ENCODE measurements at places on chromosomes 2 and 18.

DNA sequence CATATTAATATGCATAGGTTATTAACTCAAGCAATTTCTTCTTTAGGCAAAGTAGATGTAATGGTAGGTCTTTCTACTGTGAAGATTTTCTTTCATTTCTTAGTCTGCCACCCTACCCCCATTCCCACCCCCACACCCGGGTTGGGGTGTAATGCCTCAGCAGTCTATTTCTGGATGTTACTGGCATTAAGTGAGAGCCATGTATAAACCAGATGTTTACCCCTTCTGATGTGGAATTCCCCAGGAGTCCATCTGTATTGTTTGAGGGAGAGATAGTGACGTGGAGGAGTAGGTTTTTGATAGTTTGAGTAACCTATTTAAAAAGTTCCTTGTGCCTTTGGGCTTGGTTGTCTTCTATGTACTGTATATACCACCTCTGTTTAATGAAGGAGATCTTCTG, 11.8 kb downstream of the TDRD15 start:
- no peak for DNase-seq

- DNase-seq, result no peak
These were observed 1.2 kb downstream of the THAP4 start for GRCh38 chr2:241635756-241636155.

- DNase-seq, result no peak
These were observed 555.0 kb upstream of the TMEFF2 start for GRCh38 chr2:192749611-192750200.

DNA sequence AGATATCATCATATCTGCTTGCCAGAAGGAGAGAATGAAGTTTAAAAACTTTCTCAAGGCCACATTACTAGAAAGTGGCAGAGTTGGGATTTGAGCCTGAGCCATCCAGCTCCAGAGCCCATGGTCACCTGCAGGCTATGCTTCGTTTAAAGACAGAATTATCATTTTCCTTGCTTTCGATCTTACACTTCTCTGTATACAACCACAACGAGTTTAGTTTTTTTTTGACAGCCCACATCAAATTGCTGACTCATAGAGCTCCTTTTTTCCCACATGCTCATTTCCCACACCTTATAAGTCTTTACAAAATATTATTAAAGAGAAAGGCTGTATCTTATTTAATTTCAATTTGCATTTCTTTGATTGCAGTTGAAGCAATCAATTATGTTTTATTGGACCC, 6.5 kb downstream of the PLEK start:
- no peak for DNase-seq

DNA sequence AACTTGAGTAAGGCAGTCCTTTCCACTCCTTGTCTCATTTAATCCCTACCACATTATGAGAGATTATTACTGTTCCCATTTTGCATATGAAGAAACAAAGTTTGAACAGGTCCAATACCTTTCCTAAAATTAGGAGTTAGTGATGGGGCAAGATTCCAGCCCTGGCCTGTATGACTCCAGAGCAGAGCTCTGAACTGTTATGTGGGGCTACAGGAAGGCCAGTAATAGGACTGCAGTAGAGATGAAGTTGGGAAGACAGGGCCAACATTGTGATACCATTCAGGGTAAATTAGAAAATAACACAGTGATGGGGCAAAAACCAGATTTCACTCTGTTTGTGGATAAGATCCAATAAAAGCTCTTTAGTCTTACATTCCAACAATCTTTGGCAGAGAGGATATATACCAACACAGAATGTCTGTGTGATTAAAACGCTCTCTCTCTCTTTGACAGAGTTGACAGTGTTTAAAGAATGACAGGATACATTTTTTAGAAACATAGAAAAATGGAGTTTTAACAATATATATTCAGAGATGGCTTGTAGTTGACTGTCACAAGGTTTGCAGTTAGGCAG, 22.7 kb downstream of the KATNAL2 start:
- no peak for DNase-seq

- no peak for DNase-seq
These were observed 7.8 kb upstream of the WNT10A start for GRCh38 chr2:218872645-218873358.

DNA sequence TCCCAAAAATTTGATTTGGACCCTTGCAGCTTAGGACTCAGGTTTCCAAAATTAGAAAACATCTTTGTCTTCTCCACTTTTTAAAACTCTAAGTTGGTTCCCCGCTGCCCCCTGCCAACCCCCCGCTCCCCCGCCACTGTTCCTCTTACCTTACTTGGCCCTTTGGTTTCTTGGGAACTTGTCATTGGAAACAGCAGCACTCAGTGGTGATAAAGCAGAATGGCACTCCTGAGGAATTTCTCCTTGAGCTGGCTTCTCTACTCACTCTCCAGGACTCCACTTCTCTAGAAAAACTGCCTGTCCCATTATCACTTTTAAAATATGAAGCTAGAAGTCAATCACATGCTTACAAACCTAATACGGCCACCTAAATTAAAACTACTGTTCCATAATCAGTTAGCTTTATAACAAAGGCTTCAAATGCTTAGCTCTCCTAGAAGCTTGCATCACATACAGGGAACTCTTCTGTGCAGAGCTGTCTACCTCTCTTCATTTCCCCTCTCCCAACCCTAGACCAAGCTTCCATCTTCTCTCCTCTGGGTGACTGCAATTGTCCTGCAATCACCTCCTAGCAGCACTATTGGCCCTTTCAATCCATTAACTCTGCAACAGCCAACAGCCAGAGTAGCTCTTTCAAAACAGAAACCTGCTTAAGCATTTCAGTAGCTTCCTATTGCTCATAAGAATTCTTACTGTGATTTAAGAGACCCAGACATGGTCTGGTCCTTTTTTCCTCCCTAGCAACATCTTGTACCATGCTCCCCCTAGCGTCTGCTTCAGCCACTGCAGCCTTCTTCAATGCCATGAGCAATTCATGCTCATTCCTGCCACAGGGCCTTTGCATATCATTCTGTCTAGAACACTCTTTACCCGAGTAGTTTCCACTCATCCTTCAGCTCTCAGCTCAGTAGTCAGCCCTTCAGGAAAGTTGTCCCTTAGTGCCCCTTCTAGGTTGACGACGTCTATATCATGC, 15.2 kb upstream of the PLEKHM3 start:
- peak; percentile 14 for DNase-seq

DNA sequence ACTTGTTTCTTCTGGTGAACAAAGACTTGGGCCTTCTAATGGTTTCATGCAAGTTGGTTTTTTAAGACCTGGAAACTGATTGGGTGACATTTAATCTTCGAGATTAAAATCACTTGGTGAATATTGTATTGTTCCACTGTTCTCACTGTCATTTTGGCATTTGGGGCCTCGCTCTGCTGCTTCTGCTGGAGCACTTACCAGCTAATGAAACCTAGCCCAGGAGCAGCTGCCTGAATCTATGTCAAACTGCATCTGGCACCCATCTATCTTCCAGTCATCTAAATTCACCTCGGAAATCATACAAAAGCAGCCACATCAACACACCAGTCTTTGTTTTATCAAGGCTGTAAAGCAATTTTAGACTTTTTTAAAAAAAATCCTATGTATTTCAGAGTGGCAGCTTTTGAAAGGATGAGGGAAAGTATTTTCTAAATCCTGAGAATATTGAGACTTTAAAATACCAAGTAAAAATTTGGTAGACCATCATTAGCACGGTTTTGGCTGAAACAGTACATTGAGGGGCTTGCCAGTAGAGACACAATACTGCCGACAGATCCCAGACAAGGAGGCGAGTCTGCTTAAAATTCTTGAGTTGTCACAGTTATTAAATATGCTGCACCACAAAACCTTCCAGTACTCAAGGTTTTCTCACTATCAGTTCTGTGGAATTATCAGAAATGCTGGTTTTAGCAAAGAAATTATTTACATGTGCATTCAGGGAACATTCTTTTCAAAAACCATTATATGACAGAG, 26.1 kb upstream of the SERTAD2 start:
- DNase-seq, result no peak

- no peak for DNase-seq
These were observed 69.9 kb upstream of the PARD3B start for GRCh38 chr2:204475399-204475798.

DNA sequence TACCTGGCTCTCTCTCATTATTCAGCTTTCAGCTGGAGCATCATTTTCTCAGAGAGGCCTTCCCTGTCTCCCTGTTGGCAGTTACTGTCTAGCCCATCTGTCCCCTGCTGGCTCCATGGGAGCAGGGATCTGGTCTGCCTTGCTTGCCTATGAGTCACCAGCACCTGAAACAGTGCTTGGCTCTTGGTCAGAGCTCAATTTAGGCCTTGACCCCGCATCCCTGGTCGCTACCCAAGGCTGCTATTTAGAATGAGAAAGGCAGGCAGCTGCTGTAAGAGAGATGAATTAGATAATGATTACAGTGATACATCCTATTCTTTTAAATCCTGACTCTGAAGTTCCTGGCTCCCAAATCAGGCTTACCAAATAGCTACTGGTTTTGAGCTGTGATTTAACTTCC, 32.9 kb downstream of the KCNE4 start:
- no peak for DNase-seq

GRCh38 chr18:500632-501405, at the start of gene COLEC12:
Gene COLEC12 (minus strand): TSS chr18:500701. CDS start chr18:500514, 187 bp downstream.
- no peak for DNase-seq

GRCh38 chr2:2570871-2571270, 239.8 kb upstream of the MYT1L start:
- no peak for DNase-seq

DNA sequence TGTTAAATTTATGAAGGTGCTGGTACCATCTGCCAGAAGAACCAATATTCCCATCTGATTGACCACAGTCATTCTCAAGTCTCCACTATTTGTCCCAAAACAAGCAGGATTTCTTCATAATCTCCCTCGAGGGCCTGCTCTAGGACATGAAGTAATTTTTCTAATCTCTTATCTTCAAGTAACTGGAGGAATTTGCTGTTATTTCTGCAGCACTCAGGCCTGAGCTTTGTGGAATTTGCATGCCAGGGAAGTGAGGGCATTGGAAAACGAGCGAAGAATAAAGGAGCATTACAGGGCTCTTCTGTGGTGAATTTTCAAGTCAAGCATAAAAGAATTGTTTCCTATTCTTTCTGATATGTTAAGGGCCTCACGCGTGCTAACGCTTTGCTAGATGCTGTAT, 161.2 kb upstream of the EPAS1 start:
- no peak for DNase-seq

- DNase-seq, result no peak
These were observed 101.3 kb downstream of the LRP2 start for GRCh38 chr2:169260846-169261642.

GRCh38 chr2:61793389-61793836, 60.4 kb downstream of the FAM161A start:
- no peak for DNase-seq

- DNase-seq, result no peak
These were observed 167.4 kb upstream of the RAB6C start for GRCh38 chr2:129812071-129812470.

DNA sequence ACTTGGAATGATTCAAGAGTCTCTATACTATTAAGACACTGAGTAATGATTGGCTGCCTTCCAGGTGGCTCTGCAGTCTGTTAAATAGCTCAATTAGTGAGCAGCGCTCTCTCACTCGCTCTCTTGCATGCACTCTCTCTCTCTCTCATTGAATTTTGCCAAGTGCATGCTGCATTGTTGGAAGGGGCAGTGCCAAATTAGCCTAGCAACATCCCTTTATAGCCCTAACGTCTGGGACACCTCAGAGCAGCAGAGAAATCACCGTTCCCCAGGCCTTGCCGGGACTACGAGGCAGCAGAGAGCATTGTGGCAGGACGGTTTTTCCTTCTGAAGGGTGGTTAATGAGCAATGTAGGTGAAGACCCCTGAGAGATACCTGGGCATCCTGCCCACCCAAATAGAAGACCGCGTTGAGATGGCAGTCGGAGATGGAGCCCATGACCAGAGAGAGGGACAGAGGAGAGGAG, 447.6 kb upstream of the POU3F3 start:
- peak; percentile 49 for DNase-seq

GRCh38 chr2:180003559-180003958, 3.5 kb downstream of the CWC22 start:
- DNase-seq, result no peak

- no peak for DNase-seq
These were observed 40.5 kb upstream of the EMILIN2 start for GRCh38 chr18:2805970-2806943.

- no peak for DNase-seq
These were observed 766 bp downstream of the TMEM17 start for GRCh38 chr2:62505109-62505749.

- no peak for DNase-seq
These were observed 203.4 kb upstream of the TNP1 start for GRCh38 chr2:217063238-217063755.

DNA sequence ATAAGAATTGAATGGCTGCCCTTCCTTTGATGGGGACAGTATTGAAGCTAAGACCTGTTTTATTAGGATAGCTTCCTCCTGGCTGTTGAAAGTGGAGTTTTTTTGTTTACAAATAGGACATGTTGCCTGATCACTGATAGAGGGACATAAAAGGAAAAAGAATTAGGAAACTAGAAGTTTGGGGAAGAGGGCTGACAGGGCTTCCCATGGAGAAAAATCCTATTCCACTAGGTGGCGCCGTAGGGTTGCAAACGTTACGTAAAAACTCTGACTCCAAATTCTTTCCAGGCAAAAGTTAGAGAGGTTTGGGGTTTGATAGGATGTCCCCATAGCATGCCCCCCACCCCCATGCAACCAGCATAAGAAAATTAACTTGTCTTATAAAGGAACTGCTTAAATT, 11.1 kb upstream of the RBFA start:
- DNase-seq, result no peak

GRCh38 chr2:47087051-47087450, 68.1 kb downstream of the STPG4 start:
- DNase-seq, result no peak

- DNase-seq, result no peak
These were observed 1344.4 kb upstream of the CELF4 start for GRCh38 chr18:38909972-38910371.

GRCh38 chr2:41909584-41909983, 138.2 kb upstream of the PKDCC start:
- no peak for DNase-seq

GRCh38 chr2:170770008-170770605, at the start of gene ERICH2:
Gene ERICH2 (plus strand): TSS chr2:170770378. CDS start chr2:170770682, 304 bp downstream.
- DNase-seq, result peak; percentile 7

- DNase-seq, result no peak
These were observed 247.8 kb upstream of the NCKAP5 start for GRCh38 chr2:133816037-133816436.

DNA sequence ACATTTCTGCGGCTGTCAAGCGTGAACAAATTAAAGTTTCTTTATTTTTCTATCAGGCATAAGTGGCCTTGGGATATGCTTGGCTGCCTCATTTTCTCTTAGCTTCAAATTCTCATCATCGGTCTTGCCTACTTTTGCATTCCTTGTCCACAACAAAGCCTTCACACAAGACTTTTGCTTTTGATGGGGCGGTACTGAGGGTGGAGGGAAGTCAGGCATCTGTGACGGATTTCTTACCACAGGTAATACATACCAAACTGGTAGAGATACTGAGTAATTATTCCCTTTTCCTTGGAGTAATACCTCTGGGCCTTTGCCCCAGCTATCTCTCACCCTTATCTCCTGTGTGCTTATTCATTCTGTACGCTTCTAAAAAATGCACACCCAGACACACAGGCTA, 468.3 kb upstream of the RGPD4 start:
- no peak for DNase-seq
